ENCODE measurements at places on chromosomes 1 and 21.
A peak's percentile ranks its signal among the peaks of the same experiment; 100 is the strongest.

DNA sequence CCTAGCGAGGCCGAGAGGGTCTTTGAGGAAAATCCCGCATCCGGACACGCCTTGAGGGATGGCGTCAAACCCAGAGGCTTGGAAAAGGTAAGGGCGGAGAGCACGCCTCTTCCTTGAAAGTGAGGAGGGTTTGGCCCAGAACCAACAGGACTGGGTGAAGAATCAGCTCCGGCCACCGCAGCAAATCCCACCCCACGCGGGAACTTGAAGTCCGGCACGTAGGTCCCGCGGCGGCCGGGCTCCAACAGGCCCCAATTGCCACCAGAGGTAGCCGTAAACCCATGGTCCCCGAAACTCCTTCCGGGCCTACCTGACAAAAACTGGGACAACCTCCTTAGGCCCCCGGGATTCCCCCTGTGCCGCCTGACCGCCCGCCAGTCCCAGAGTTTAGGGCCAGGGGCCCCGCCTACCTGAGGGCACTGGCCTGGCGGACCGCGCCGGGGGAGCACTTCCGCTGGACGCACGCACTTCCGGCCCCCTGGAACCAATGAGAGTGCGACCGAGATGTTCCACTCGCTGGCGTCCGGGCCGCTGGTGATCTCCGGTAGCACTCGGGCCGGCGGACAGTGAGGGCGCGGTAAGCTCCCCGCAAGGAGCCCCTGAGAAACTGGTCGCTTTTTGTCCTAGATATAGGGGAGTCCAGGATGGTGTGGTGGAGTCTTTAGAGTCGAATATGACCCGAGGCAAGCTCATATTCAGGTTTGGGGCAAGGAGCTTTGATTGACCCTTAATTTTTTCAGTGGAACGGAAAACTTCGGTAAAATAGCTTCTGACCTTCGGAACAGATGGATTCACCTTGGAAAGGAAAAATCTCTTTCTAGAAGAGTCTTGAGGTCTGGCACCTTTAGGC, at the start of the genes LZIC and NMNAT1:
Gene LZIC (minus strand): TSS at position 453 of the 850 bp plus-strand sequence. CDS start 6,772 bp downstream, outside the sequence.
Gene NMNAT1 (plus strand): TSS at position 537 of the 850 bp plus-strand sequence. CDS start 28,599 bp downstream, outside the sequence.
- peak; percentile 86 for DNase-seq

GRCh38 chr1:198320759-198321158, 164.0 kb downstream of the NEK7 start:
- no peak for DNase-seq

GRCh38 chr1:31991182-31991581, 22.5 kb upstream of the KHDRBS1 start:
- DNase-seq = no peak

- DNase-seq = no peak
These were observed 42.8 kb downstream of the CNN3 start for GRCh38 chr1:94884106-94884505.

DNA sequence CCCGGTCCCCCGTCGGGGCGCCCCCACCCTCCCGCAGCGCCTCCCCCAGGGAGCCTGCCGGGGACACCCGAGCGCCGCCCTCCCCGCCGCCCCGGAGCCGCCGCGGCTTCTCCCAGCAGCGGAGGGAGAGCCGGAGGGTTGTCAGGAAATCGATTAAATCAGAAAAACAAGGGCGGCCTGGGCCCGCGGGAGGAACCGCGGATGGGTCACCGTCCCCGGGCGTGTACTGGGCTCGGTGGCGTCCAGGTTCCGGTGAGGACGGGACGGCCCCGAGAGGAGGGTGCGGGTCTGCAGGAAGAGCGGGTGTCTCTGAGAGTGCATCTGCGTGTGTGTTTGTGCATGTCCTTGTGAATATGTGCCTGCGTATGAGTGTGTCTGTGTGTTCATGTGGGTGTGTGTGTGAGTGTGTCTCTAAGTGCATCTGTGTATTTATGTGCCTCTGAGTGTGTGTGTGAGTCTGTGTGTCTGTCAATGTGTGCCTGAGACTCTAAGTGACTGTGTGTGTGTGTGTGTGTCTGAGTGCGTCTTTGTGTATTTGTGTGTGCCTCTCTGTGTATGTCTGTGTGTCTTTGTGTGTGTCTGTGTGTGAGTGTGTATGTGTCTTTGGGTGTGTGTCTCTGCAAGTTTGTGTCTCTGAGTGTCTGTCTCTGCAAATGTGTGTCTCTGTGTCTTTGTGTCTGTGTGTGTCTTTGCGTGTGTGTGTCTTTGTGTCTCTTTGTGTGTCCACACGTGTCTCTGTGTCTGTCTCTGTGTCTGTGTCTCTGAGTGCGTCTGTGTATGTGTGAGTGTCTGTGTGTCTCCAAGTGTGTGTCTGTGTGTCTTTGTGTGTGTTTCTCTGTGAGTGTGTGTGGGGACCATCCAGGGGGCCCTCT, 1.1 kb downstream of the SPSB1 start:
- DNase-seq = peak; percentile 43

GRCh38 chr1:157073944-157074685, 25.5 kb downstream of the ETV3L start:
- peak; percentile 18 for DNase-seq

DNA sequence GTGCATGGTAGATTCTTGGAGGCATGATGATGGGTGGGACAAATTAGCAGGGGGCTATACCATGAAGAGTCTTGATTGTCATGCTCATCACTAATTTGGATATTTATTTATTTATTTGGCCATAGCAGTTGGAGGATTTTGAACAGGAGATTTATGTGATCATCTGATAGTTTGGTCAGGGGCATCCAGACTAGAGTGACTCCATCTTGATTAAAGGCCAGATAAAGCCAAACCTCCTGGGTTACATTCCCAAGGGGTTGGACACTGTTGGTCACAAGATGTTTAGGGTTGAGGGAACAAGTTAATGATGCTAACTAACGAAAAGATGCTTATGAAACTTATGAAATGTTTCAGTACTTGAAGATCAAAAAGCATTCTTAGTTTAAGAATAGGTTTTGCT, 139.8 kb downstream of the MAST2 start:
- DNase-seq = no peak

DNA sequence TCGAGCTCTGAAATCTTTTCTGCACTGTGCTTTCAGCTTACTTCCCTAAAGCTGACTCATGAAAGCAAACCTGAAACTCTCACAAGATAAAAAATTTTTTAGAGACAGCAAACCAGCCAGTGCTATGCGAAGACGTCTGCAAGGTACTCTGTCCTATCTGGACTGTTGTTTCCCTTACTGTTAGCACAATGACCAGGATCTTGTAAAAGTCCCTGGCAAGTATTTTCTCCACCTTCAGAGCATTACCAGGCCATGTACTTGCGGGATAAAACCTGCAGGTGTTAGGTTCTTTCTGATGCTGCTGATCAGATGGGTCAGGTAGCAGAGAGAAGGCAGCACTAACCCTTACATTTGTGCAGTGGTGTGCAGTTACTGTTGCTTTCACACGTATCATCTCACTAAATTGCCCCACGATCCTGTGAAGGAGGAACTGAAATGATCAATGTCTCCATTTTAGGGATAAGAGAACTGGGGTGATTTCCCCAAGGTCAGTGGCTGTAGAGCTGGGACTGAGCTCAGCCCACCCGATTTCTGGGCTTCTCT, 56.6 kb downstream of the PLXNA2 start:
- no peak for DNase-seq

- peak; percentile 25 for DNase-seq
These were observed 97.5 kb upstream of the CTTNBP2NL start for GRCh38 chr1:112298558-112298957.

DNA sequence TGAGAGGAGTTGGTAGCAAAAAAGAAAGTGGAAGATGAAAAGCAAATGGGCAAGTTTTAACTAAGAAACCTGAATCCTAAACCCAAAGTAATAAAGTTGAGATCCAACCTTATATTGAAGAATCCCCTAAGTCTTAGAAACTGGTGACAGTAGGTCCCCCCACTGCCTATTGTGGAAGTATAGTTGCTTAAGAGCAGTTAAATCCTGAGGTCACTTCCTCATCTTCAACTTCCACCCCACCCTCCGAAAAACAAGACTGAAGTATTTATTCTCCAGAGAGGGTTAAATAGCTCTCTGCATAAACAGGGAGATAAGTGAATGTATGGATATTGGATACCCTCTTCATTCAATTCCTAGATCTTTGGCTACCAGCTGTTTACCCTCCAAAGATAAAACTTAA, 3.3 kb upstream of the DSTYK start:
- DNase-seq = no peak

DNA sequence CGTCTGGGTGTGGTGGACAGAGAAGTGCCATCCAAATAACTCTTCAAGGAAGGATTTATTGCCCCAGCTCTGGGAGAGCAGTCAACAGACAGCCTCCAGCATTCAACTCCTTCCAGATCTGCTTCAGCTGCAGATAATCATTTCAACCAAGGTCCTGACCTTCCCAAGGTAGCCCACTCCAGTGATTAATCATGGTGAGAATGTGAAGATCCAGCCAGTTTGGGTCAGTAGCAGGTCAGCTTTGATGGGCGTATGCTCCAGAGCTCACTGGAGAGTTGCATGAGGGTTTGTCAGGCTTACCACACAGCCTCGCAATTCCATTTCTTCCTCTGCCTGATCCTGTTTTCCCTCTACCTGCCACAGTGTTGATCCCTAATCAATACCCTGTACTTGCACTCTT, 214.5 kb upstream of the ZRANB2 start:
- no peak for DNase-seq

DNA sequence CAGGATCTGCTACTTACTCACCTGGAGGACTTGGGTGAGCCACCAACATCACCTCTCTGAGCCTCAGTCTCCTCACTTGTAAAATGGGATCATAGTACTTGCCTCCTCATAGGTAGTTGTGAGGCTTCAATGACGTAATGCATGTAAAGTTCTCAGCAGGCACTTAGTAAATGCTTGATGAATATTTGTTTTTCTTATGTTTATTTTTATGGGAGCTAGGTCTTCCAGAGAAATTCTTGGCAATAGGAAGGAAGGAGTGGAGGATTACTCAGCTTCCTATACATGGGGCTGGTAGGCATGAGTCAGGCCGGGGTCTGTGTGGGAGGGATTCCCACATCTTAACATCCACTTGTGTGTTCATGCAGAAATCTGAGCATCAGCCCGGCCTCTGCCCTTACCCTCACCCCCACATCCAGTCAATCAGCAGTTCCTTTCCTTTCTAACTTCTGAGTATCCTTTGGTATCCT, 95.4 kb upstream of the USP24 start:
- no peak for DNase-seq

DNA sequence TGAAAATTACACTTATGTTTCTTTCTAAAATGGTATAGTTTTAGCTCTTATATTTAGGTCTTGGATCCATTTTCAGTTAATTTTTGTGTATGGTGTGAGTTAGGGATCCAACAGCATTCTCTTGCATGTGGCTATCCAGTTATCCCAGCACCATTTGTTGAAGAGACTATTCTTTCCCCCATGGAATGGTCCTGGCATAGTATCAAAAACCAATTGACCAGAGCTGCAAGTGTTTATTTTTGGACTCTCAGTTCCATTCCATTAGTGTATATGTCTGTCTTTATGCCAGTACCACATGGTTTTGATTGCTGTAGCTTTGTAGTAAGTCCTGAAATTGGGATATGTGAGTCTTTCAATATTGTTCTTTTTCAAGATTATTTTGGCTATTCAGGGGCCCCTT, 14.3 kb downstream of the TTLL10 start:
- DNase-seq = no peak

DNA sequence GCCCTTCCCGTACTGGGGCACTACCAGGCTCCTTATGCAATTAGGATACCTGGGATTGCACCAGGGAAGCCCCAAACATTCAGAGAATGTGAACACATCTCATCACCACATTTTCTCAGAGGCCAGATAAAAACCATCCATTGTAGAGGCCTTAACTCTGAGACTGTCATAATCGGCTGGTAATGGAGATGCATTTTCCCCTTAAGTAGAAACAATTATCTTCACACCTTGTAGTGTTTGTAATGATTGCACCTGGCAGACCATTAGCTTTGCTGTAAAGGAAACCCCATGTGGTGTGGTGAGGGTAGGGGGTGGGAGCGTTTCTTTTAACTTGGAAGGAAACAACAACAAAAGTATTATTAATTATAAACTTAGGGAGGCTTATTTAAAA, 90.0 kb upstream of the TLR5 start:
- DNase-seq = no peak

DNA sequence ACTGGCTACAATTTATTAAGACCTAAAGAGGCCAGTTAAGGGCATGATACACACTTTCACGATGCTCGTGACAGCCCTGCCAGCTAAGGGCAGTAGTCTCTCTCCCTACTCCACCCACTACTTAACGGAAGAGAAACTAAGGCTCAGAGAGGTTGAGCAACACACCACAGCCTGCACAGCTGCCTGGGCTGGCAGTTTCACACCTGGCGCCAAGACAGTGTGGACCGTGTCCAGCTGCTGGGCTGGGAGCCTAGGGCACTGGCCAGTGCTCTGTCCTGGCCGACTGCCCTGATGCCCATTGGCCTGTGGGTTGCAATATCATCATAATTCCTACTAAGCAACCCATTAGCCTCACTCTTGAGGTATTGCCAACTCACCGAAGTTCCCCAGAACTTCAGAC, 27.6 kb downstream of the TENT5C start:
- no peak for DNase-seq

GRCh38 chr1:115829947-115830346, 11.0 kb downstream of the NHLH2 start:
- no peak for DNase-seq

DNA sequence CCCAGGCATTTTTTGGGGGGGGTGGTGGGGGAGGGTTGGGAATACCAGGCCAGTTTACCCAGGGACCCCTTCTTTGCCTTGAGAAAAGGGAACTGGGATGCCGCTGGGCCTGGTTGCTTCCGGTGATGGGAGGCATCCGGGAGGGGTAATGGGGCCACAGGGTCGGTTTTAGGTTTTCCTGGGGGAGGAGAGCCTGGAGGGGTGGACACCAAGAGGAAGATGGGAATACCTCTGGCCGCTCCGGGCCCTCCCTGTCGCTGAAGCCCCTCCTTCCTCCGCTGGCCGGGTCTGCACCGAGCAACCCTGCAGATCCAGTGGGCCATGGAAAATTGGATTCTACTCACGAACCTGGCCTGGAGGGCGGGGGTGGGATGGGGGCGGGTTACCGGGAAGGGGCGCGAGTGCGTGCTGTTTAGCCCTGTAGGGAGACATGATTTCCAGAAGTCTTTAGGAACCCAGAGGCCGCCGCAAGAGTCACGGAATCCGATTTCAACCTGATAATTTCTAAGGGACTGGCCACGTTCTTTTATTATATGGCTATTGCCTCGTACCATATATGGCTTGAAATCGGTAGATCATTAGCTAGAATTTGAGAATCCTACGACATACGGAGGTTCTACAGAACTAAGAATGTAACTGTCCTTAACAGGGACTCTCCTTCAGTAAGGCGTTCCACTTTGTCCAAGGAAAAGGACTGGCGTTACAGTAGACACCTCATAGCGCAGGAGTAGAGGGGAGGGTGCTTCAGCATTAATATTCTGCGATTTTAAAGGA, 749 bp downstream of the AKIRIN1 start:
- DNase-seq = no peak
